Activated CD4-positive, alpha-beta T cell treated with anti-CD3 and anti-CD28 coated beads, Interleukin-2, amount 50 U/mL, for 1 hour (primary cell): ENCODE measurements at places on chromosomes 13 and 19.
A peak's percentile ranks its signal among the peaks of the same experiment; 100 is the strongest.

GRCh38 chr13:43514311-43514710, 272.5 kb downstream of the ENOX1 start:
- DNase-seq, result no peak

- no peak for DNase-seq
These were observed 110.3 kb upstream of the ABCC4 start for GRCh38 chr13:95411428-95412040.

DNA sequence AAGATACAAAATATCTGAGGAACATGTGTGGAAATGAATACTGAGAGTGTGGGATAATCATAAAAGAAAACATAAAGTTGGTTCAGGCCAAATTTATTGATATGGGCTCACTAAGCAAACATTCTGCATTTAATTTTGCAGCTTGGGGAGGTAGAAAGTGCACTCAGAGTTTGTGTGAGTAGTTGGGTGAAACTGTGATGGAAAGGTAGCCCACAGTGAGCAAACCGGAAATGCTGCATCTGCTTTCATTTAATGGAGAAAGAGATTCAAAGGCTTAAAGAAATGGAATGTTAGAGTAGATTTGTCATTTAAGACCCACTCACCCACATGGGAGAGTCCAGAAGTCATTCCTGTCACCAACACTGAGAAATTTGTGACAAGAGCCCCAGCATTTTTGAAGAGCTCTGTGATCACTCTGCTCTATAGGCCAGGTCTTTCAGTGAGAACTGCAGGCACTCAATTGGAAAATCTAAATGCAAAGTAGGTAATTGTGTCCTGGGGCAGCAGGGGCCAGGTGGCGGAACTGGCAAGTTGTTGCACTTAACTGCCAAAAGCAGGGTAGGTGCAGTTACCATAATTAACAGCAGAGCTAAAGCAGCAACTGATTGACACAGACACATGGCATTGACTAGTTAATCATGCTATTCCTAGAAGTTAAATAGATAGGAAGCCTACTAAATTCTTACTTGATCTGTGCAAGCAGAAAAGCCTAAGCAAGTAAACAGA, 1228.3 kb upstream of the PCDH20 start:
- DNase-seq, result no peak

GRCh38 chr19:5342573-5343201, 2.1 kb upstream of the PTPRS start:
- no peak for DNase-seq

DNA sequence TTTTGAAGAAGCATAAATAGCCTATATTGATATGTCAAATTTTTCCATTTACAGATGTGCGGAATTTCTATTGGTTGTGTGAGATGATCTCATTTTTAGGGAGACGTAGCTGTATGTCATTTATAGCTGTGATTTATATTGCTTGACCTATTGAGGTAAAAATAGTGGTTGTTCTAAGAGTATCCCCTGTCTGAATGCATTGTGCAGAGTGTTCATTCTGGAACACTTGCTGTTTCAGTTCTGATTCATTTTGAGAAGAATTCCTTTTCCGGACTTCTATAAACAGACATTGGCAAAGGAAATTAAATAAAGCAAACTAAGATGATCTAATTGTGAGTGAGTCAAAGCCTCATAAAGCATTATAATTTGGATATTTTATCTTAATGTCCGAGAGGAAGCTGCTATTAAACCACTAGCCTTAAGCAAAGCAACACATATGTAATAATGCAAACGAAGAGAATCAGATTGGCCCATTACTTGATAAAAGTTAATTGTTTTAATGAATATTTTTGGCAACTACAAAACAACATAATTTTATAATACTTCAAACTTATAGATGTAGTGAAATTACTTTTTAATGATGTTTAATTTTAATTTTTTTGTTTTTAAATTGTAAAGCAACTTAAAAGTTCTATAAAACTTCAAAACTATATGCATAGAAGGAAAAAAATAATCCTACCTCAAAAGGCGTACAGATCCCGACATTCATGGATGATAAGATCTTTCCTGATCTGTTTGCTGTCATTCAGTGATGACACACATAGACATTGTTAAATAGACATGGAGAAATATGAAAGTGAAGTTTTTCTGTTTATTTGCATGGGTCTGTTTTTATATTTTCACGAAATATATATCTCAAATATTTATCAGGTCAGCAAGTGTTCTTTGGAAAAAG, 942.6 kb upstream of the SLC10A2 start:
- no peak for DNase-seq

DNA sequence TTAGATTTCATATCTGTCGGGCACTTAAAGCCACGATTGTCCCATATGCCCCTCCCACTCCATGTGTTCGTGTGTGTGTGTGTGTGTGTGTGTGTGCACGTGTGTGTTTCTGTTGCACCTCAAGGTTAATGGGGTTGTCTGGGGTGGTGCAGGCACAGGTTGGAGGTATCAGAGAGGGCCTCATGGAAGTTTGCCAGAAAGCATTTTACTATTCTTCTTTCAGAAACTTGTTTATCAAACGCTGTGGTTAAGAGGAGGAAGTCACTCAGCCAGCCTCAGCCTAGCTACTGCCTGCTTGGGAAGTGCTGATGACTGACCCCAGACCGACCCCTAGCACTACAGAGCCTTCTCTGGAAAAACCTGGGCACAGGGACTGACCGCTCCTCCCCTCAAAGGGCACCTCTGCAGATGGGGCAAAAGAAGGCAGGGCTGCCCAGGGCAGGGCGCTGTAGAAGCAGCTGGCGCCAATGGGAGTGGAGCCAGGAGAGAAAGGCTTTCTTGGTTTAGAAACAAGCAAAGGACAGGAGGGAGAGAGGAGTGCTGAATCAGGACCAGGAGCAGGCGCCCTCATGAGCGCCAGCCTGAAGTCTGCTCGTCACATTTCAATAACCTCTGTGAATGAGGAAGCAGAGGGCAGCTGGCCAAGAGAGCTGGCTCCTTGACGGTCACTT, 3.9 kb downstream of the SIAH3 start:
- peak; percentile 30 for DNase-seq

GRCh38 chr19:12783291-12783848, 7.9 kb upstream of the JUNB start:
- DNase-seq, result peak; percentile 29
